ENCODE measurements at places on chromosomes 7 and 10.

- DNase-seq = no peak
These were observed 16.0 kb upstream of the INPP5A start for GRCh38 chr10:132521466-132522102.

GRCh38 chr7:98930464-98930863 is 52.1 kb downstream of the TRRAP start:
- DNase-seq = no peak

GRCh38 chr10:115772606-115773005 is 500.4 kb downstream of the GFRA1 start:
- no peak for DNase-seq

DNA sequence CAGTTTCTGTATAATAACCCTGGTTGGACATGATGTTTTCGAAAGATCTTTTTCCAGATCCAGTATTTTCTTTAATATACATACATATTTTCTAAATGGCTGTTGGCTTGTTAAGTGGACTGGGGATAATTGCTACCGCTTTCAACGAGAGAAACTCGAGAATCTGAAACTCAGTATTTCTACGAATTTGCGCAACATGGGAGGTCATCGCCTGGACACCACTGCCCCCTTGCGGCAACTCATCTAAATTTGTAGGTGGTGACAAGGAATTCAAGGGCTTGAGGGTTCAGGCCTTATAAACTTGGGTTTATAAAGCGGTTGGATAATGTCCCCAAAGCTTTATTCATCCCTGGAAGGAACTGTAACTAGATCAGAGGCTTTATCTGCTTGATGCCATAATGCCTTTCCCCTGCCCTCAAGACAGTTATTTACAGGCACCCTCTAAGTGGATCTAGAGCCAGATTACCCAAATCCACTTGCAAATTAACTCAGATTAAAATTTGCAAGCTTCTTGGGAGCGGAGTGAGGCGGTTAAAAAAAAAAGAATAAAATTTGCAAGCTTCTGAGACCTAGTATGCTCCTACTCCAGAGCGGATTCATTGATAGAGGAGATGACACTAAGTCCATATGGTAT is 21.3 kb upstream of the KCNK18 start:
- no peak for DNase-seq

GRCh38 chr7:141071855-141072547 is 1.9 kb upstream of the TMEM178B start:
- no peak for DNase-seq

DNA sequence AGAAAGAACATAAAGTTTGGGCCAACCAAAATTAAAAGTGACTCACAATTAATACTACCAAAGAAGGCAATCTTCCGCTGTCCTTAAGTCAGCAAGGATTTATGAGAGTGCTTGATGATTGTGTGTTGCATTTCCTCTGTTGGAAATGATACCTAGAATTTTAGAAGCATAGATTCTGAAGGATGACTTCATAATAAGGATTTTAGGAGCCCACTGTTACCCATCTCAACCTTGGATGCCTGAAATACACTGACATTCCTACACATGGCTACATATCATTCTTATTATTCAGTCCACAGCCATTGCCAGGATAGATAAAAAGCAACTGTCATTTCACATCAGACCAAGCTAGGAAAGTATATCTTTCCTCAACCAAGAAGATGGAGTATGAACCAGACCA is 823.8 kb downstream of the LRMDA start:
- DNase-seq = no peak

GRCh38 chr10:34184397-34184796 is 630.7 kb downstream of the PARD3 start:
- DNase-seq = no peak

DNA sequence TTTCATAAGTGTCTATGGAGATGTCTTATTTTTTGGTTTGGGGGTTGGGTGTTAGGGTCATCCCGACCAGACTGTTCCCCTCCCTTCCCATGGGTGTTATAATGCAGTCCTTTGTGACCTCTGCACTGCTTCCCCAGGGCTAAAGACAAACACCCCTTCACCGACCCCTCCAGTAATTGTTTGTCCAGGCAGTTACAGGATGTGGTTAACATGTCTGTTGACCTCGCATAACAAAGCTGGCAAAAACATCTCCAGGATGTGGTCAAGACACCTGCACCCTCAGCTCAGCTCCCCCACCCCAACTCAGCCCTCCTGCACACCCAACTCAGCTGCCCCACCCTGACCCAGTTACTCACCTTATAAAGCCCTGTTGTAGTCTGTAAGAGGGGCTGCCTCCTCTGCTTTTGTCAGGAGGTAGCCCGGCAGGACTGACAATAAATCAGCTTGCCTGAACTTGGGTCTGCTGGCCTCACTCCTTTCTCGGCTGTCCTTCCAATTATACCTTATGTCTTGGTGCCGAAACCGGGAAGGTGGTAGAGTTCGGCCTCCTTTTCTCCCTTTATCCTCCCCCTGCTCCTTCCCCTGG is 102.2 kb downstream of the ZNF92 start:
- DNase-seq = no peak

DNA sequence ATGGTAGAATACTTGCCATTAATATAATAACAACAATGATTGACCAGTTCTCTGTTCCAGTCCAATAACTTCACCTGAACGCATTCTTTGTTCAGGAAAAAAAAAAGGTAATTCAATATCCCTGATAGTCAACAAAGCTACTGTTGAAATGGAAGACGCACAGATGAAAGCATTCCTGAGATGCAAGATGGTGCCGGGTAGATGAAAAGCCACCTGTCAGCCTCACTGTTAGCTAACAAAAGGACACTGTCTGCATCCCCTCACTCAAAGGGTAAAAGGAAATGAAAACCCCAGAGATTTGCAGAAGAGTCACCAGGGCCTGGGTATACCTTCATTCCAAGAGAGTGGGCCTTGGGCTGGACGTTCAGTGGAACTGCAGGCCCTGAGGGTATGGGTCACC is 357.4 kb downstream of the PLXNA4 start:
- no peak for DNase-seq

DNA sequence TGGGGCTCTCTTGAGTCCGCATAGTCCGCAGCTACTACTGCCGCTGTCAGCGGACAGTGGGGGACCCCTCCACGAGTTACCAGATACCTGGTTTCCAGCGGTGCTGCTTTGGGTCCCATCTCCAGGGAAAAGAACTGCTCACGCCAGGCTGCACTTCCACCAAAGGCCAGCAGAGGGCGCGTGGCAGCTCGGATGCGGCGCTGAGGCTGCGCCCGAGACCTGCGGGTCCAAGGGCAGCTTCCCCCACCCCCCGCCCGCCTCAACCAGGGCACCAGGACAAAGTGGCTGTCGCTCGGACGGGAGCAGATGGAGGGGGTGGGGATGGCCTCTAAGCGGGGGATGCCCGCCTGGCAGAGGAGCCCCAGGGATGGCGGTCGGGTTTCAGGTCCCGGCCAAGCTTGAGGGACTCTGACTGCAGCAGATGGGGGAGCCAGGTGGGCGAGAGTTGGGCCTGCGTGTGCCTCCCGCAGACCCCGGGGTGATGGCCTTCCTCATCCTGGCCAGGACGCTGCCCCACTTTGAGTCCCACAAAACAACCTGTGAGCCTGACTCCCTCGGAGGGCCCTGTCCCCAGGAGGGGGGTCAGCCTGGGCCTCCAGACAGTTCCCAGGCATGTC is 23.8 kb upstream of the ZNF735 start:
- DNase-seq = no peak

DNA sequence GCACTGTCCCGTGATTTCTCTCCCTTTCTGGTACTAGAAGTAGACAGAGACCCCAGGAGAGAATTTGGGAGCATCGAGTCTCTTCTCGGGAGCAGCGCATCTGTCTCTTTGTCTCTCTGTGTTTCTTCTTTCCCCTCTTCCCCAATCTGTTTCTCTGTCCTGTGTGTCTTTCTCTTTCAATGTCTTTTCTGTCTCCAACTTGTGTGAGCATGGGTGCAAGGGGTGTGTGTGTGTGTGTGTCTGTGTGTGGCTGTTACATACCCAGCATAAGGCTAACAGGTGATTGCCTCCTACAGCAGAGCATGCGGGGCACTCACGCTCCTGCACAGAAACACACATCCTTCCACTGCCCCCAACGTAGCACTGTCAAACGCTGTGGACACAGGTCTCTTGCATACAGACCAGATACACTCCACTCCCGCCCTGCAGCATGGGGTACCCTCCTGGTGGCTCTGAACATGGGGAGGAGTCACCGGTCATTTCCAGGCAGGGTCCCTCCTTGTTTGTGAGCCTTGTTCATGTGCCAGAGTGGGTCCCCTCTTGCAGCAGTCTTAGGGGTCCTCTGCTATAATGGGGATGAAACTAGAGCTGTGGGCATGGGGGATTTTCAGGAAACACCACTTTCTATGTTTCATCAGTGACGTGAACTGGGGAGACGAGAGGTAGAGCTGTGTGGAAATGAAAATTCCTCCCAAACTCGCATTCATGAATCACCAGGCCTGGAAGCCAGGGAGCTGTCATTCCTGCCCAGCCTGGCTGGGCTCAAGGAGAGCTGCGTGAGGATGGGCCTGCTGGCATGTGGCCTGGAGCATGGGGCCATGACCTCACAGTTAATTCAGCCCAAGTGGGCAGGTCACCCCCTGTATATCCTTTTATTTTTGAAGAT is 980 bp downstream of the ADAMTS14 start:
- DNase-seq = no peak

DNA sequence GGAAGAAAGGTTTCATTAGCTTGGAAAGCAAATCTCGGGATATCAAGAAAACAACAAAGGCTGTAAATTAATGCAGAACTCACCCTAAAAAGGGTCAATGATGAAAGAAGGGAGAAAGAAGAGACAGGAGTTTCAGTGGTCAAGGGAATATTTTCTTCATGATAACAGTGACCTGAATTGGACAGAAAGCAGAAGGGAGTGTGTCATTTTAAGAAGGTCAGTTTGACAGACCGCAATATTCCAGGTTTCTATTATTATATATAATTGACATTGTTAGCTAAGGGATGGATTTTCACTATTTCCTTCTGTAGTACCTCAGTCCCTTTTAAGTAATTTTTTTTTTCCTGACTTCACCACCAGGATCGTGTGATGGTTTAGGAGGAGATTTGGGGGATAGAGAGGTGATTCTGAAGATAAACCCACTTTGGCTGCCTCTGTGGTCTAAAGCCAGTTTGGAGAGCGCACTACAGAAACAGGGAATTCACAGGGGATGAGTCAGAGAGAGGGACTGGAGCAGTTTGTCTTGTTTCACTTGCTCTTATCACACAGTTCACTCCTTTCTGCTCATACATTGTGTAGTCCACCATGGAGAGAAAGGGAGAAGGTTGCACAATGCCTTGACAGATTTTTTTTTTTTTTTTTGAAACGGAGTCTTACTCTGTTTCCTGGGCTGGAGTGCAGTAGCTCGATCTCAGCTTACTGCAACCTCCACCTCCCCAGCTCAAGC is 417.9 kb downstream of the AUTS2 start:
- DNase-seq = no peak

- no peak for DNase-seq
These were observed 234.5 kb downstream of the SORCS3 start for GRCh38 chr10:104875561-104875960.

GRCh38 chr7:30705008-30705407 is 22.8 kb upstream of the CRHR2 start:
- DNase-seq = no peak

GRCh38 chr7:1666317-1666822 is 3.7 kb upstream of the ELFN1 start:
- no peak for DNase-seq

DNA sequence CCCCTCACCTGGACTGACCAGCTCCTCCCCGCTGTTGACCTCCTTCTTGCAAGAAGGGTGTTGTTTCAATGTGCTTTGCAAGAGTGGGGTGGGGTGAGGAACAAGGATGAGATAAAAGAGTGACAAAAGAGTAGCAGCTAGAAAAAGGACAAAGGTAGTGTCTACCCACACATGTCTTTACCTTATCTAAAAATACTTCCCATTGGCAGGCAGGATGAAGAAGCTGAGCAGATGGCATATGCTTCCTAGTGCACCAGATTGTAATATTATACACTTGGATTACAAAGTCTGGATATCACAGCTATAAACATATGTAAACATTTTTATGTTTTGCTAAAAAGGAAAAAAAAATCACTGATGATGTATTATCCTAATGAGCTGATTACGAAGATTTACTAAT is 34.5 kb downstream of the CHN2 start:
- no peak for DNase-seq

GRCh38 chr7:157570531-157571200 is 233.9 kb downstream of the DNAJB6 start:
- DNase-seq = no peak

DNA sequence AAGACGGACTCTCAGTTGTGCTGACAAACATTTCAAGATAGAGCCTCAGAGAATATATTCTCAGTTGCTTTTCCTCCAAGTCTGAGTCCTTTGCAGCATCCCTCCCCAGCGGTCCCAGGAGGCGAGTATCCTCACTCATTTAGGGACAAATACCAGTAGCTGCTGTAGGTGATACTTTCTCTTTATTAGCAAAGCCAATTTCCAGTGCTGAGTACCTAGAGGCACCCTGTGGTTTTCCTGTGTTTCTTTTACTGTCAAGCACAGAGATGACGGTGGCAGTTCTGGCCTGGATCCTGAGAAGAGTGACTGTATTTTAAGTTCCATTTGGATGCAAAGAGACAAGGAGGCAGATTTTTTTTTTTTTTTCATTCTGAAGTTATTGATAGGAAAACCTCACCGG is 1058.4 kb downstream of the SORCS3 start:
- DNase-seq = no peak

Data from GOT3 (cell line).